ENCODE measurements at places on chromosomes 5 and 9.

GRCh38 chr9:2228132-2228531, 213.0 kb downstream of the SMARCA2 start:
- DNase-seq = no peak

DNA sequence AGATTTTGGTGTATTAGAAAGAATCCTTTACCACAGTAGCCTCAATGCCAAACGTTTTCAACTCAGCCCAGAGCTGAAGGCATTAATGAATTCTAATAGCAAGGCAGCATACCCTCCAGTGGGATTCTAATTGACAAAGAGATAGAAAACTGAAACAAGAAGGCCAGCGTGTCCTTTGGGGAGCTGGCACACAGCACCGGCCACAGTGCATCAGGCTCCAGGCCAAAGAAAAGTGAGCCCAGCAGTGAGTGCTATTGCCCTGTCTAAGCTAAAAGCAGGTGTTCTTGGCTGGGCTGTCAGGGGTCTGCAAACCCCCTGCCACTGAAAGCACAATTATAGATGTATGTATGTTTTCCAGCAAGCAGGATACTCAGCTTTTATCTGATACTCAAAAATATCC, 40.4 kb downstream of the PPIC start:
- no peak for DNase-seq

GRCh38 chr9:111959468-111960359, 63.1 kb downstream of the UGCG start:
- DNase-seq = no peak

DNA sequence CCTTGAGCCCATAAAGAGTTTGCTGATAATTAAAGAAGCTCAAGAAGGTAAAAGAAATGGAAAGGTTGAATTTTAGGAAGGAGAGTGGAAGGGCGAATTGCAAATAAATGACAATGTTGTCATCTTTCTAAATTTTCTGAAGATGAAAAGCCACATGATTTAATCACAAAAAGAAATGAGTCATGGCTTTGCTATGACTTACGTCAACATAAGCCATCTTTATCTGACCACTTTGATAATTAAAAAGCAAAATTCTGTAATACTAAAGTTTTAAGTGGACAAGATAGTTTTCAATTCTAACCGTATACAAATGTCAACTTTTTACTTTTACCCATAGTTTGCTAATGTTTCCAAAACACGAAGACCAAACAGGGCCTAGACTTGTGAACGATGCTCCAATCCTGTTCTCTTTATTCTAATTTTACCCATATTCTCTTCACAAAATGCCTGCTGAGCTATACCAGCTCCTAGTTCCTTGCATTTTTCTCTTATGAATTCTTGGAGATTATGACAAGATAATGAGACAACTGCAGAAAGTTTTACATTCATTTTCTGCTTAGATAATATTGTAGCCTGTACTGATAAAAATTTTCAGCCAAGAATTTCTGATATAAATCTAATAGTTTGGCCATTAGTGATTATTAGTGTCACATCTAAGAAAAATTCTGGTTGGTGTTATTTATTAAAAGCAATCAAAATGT, 21.8 kb upstream of the PRUNE2 start:
- no peak for DNase-seq

- no peak for DNase-seq
Measured at GRCh38 chr9:90607701-90608516, 34.7 kb downstream of the DIRAS2 start.

GRCh38 chr5:156584871-156585270, 257.9 kb downstream of the SGCD start:
- no peak for DNase-seq

- no peak for DNase-seq
Measured at GRCh38 chr5:134995850-134996402, 28.2 kb downstream of the CATSPER3 start.

GRCh38 chr5:73229271-73229670, 56.3 kb downstream of the TMEM174 start:
- no peak for DNase-seq

DNA sequence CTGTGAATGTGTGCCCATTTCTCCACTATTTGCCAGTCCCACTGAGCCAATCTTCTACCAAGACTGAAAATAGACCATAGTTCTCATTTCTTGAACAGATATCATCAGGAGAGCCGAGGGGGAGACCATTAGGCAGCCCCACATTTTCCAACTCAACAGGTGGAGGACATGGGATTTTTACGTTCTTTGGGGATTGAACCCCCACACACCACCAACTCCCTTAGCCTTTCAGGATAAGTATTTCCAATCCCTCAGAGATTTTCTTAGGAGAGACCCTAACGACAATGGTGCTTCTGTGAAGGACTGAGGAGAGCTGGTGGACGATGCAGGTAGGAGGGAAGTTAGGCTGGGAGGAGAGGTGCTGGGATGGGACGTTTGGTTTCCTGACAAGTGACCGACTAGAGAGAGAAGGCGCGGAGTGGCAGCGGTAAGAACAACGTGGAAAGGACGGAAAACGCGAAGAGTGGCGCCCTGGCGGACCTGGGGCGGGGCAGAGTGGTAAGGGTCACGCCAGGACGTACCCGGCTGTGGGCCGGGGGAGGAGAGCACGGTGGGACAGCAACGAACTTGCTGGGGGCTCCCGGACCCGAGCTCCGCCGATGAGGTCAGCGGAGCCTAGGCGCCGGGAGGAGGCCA, 681 bp upstream of the CHSY3 start:
- no peak for DNase-seq

GRCh38 chr9:96113032-96113431, 188.9 kb downstream of the HSD17B3 start:
- DNase-seq = no peak

GRCh38 chr5:156254196-156254595, 72.8 kb upstream of the SGCD start:
- no peak for DNase-seq

- no peak for DNase-seq
Measured at GRCh38 chr9:90088434-90088833, 483.6 kb downstream of the GADD45G start.

DNA sequence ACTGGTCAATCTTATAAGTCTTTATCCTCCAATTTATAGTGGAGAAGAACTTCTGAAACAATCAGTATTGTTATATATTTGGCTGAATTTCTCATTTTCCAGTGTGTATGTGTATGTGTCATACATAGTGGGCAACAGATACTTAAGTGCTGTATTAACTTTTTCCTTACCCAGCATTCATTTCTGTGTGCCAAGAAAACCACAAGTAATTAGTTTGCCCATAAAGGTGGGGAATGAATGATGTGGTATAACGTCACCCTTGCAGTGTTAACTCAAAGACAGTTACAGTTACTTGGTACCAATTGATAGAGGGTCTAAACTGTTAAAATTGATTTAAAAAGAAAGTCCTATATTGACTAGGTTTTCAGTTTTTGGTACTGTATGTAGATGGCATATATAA, 2.0 kb downstream of the OGN start:
- DNase-seq = no peak

DNA sequence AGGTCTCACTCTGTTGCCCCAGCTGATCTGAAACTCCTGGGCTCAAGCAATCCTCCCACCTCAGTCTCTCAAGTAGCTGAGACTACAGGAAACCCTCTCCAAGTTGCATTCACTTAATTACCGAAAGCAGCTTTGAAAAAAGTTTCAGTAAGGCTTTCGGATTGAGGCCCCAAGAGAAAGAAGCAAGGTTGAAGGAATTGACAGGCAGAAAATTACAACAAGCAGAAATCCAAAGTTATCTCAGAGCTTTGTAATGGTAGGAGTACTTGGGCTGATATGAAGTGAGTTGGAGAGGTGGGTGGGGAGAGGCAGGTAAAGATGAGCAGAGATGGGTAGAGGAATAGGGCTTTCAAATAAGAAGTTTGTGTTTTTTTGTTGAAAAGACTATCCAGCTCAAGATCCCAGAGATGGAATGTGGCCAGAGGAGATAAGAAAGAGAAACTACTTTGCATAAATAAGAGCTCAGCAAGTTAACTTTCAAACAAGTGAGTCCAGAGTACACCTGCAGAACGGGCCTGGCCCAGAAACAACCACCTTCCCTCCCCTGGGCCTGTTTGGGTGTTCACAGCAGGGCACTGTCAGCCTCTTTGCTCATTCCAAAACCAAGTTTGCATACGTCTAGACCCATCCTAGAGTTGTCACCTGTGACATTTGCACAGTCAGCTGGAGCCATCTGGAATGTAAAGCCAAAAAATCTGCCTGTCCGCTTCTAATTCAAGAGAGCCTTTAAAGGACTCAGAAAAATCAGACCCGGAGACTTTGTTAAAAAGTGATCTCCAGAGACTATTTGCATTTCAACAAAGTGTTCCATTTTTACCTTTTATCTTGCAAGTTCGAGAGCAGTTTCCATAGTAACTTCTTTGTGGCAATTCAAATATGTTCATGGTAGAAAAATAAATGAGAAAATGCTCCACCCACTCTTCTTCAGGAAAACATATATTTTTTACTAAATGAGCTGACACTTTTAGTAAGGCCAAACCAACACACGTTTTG, 2.2 kb upstream of the CLINT1 start:
- no peak for DNase-seq

GRCh38 chr5:82340799-82341198, 62.6 kb upstream of the RPS23 start:
- no peak for DNase-seq

- DNase-seq = no peak
Measured at GRCh38 chr5:136055612-136056309, 27.0 kb downstream of the TGFBI start.

GRCh38 chr5:119009131-119009530, 20.8 kb upstream of the DTWD2 start:
- DNase-seq = no peak

GRCh38 chr5:374631-375335, 53.3 kb downstream of the AHRR start:
- no peak for DNase-seq

- DNase-seq = no peak
Measured at GRCh38 chr5:58069846-58070245, 390.0 kb downstream of the PLK2 start.

GRCh38 chr5:166068547-166069335, 2222.7 kb upstream of the WWC1 start:
- DNase-seq = no peak

- DNase-seq = no peak
Measured at GRCh38 chr5:127111112-127111511, 37.8 kb upstream of the C5orf63 start.

- DNase-seq = no peak
Measured at GRCh38 chr5:124662181-124662781, 84.2 kb downstream of the ZNF608 start.

DNA sequence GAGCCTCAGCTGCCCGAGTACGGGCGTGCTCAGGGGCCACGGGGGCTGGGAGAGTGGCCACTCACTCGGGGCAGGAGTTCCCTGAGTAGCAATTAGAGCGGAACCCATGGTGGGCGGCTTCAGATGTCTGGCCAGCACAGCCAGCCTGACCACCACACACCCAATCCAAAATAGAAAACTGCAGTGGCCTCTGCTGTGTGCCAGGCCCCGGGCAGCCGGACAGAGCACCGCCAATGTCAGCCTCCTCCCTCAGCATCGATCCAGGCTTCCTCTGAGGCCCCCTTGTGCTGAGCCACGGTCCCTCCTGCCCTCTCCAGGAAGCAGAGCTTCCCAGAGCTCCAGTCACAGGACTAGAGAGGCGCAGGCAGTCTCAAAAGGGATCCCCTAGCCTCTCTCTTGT, 2.7 kb downstream of the ADAMTS2 start:
- no peak for DNase-seq

GRCh38 chr5:14212838-14213237, 69.7 kb downstream of the TRIO start:
- DNase-seq = no peak

DNA sequence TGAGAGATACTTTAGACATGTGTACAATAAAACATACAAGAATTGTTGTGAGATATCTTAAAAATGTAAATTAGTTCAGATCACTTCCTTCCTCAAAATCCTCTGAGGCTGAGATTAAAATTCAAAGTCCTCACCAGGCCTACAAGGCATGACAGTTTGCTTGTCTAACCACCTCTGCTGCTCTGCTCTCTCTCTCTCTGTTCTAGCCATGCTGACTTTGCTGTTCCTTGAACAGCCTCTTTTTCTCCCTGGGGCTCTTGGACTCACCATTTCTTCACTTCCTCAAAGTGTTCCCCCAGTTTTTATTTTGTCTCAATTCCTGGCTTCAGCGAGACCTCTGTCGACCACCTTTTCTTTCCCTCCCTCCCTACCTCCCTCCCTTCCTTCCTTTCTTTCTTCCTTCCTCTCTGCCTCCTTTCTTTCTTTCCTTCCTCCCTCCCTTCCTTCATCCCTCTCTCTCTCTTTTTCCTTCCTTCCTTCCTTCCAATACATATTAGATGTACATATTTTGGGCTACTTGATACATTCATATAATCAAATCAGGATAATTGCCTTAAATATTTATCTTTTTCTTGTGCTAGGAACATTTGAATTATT, 27.0 kb downstream of the CATSPER3 start:
- DNase-seq = no peak

- DNase-seq = no peak
Measured at GRCh38 chr9:8391566-8391965, 592.0 kb upstream of the DMAC1 start.

DNA sequence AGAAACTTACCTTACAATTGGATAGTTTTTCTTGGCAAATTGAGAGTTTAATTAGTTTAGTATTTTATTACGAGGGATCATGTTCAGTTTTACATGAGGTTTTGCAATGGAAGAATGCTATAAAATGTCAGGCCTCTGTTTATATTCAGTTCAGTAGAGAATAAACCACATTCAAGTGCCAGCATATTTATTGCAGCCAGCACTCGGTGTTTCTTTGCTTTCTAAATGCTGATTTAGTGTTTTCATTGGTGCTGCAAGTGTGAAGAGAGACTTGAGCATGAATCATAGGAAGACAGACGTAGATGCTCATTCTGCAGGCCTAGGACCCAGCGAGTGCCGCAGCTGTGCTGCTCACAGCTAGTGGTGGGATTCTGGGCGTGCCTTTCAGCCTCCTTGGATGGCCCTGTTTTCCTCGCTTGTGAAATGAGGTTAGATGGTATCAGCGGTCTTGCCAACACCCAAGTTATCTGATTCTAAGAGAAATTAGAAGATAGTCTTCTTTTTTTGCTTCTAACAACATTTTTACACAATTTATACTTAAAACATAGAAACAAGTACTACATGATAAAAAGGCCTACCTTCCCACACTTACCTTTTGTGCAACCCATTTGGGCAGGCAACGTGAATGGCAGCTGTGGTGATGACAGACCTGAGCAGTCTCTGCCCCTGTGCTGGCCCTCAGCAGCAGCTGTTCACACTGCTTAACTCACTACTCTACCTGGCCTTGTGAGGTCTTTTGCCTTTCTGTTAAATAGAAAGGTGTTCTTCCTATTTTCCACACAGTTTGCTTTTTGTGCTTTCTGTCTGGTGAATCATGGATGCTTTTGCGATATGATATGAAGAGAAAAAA, 26.8 kb upstream of the TNFAIP8 start:
- DNase-seq = no peak

GRCh38 chr5:45038366-45038987, 229.7 kb downstream of the MRPS30 start:
- no peak for DNase-seq

GRCh38 chr5:58127255-58128220, 332.3 kb downstream of the PLK2 start:
- DNase-seq = no peak

All from stimulated activated CD8-positive, alpha-beta memory T cell treated with anti-CD3 and anti-CD28 coated beads, Interleukin-4, amount 100 ng/mL, for 1 hour (primary cell).